Coronary artery (tissue), 2 donors: ENCODE measurements at places on chromosomes 16 and 17.
A peak's percentile ranks its signal among the peaks of the same experiment; 100 is the strongest.

DNA sequence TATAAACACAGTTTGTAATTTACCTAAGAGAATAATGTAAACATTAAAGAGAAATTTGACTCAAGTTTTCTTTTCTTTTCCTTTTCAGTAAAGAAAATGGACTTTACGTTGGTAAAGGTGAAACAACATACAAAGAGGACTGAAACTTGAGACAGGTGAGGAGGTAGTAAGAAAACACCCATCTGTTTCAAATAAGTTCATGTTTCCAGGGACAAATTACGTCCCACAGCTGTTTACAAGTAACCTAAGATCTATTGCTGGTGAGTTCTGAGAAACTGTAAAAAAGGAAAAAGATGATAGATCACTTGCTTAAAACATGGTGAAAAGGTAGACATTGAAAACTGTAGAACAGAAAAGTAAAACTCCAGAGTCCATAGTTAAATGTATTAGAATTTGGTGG, 4.8 kb upstream of the ABCA5 start:
- no peak for DNase-seq

GRCh38 chr17:31318298-31318801, 3.1 kb downstream of the EVI2A start:
- no peak for DNase-seq

DNA sequence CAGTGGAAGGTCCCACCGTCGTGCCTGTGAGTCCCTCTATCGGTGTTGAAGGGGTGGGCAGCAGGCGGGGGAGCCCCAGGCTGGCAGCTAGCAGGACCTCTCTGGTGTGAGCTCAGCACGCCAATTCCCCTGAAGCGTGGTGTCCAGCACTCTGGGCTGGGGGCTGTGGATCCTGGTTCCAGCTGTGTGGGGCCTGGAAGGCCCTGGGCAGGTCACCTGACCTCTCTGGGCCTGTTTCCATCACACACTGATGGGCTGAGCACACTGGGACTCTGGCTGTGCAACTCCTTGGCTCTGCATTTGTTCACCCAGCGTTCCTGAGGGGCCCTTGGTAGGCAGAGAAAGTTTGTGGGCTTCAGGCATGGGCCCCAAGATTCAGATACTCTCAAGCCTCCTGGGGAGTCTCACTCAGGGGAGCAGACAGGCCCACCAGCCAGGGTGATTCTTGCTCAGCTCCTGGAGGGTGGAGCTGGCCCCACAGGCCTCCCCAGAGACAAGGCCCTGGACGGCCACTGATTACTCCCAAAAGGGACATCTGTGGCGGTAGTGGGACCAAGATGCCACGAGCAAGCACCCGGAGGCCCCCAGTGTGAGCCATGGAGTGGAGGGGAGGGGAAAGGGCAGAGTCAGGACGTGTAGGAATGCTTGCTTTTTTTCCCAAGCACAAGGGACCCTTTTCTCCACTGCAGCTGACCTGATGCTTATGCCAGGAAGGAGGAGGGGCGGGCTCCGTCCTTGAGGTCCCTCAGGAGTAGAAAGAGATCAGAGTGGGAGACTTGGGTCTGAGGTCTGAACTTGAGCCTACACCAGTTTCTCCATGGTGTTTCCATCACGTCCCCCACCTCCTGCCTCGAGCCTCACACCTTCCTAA, 8.5 kb downstream of the SCGB1C2 start:
- no peak for DNase-seq

DNA sequence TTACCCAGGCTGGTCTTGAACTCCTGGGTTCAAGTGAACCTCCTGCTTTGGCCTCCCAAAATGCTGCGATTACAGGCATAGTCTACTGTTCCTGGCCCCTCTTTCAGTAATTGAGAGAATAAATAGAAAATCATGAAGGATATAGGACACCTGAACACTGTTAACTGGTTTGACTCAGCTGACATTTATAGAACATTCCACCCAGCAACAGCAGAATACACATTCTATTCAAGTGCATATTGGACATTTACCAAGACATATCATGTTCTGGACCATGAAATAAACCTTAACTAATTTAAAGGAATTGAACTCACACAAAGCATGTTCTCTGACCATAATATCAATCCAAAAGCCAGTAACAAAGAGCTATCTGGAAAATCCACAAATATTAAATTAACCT, 19.8 kb upstream of the BAIAP2 start:
- DNase-seq: no peak

DNA sequence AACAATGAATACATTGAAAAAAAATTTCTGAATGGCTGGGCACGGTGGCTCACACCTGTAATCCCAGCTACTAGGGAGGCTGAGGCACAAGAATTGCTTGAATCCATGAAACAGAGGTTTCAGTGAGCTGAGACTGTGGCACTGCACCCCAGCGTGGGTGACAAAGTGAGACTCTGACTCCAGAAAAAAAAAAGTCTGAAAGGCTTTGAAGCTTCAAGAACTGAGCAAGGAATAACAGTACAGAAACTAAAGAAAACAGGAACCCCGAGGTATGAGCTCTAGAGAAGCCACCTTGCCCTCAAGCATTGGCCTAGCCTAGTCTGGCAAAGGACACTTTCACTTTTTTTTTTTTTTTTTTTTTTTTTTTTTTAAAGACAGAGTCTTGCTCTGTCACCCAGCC, 45.0 kb downstream of the TEX2 start:
- no peak for DNase-seq

DNA sequence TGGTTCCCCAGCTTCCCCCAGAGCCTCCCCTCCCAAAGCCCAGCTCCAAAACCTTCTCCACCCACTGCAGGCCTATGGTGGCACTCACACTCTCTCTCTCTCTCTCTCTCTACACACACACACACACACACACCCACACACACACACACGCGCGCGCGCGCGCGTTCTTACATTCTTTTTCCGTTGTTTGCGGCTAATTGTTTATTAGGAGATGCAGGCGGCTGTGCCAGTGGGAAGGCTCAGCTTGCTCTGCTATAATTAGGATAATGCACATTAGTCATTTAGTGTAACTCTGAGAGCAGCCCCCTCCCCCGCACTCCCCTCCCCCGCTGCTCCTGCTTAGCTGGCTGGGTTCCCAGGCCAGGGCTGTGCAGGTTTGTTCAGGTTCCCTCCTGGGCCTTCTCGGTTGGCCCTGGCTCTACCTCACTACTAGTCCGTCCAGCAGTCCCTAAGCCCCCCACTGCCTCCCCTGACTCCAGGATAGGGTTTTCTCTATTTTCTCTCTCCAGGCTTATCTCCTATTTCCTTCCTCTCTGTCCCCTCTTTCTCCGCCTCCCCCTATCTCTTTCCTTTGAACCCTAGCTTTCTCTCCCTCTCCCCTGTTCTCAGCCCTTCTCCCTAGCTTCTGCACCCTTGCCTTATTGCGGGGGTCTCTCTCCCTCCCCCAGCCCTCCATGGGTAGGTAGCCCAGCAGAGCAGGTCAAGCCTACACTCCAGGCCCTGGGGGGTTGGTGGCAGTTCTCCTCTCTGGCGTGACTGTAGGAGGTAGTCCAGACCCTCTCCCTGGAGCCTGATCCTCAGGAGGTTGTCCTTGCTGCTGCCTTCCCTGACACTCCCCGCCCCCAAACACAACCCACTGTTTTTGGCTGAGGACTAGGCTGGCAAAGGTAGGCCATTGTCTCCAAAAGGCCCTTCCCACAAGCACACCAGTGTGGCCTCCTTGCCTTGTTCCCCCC, 34.0 kb downstream of the TMEM132E start:
- no peak for DNase-seq

- DNase-seq: no peak
These were observed 282.3 kb upstream of the TNRC6C start for GRCh38 chr17:77676237-77676661.

DNA sequence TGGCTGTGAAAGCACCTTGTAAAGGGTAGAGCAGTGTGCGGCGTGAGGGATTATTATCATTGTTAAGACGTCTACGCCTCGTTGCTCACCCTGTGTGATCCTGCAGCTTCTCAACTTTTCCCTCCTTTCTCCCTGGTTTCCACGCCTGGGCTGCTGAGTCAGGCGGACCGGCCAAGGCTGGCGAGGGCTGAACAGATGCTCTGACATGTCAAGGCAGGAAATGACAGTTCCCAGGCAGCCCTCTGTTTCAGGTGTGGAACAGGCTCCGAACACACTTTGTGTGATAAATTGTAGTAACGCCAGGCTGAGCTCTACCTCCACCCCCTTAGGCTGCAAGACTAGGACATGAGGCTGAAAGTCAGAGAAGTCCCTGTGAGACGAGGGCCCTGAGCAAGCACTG, 46.0 kb upstream of the TBX2 start:
- DNase-seq: no peak

DNA sequence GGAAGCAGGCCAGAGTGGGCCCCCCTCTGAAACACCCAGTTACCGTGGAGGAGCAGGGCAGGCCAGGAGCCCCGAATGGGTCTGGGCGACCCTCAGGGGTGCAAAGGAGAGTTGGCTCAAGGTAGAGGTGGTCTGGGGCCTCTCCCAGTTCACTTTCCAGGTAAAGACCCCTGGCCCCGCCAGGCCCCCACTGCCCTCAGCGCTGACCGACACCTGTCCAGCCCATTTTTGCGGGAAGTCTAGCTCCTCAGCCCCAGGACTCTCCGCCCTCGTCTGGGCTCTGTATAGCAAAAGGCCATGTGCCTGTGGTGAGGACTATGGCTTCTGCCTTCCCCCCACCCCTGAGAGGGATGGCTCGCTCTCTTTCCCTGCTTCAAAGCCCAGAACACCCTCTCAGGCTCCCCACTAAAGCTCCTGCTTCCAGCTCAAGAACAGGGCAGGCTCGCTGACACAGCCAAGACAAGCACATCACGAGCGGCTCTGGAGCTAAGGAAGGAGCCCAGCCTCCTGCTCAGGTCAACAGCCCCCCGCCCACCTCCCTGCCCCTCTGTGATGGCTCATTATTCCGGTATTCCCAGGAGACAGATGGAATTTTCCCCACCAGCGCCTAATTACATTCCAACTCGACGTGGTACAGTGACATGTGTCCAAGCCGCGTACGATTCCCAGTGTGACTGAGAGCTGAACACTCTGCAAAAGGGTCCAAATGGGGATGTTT, 59.4 kb downstream of the RTN4RL1 start:
- no peak for DNase-seq

- DNase-seq: no peak
These were observed 2.0 kb downstream of the SLC46A1 start for GRCh38 chr17:28404007-28404406.

DNA sequence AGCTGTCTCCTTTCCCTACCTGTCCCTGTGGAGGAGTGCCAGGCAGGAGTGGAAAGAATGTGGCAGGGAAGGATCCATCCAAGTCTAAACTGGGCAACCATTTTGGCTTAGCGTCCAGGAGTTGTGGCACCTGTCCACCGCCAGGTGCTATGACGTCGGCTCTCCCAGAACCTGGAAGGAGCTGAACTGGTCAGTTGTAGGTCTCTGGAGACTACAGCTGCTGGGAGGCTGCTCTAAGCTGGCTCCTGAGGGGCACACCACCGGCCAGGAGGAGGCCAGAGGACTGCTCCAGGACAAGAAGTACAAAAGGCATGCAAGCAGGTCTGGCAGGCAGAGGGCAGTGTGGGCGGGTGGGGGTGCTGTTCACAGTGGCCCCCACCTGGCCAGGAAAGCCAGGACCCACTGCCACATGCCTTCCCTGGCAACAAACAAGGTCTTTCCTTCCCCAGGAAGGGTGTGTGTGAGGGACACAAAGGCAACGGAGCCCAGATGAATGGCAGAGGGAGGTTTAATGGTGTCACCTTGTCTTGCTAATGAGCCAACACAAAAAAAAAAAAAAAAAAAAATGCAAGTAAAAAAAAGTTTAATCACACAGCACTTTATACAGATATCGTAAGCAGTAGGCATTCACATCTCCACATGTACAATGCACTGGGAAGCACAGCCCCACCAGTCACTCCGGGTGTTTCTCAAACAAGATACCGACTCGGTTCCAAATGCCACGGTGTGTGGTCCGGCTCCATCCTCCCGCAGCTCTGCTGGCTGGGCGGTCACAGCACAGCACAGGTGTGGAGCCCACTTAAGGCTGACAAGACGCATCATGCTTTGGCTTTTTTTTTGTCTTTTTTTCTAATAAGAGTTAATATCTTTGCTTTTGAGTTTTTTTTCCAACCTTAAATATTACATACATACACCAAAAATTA, 4.8 kb downstream of the SPHK1 start:
- no peak for DNase-seq

DNA sequence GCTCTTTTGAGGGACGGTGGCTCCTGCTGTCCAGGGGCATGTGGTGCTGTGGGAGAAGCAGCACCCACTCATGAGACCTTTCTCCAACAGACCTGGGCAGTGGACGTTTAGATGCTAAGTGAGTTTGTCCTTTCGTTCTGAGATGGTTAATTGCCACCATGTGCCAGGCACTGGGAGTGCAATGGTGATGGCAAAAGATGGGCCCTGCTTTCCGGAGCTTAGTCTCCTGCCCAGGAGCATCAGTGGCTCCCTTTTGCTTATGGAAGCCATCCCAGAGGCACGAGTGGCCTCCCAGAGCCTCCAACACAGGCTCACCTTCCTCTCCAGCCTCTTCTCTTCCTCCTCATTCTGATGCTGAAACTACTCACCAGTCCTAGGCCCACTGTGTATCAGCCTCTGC, 28.4 kb downstream of the CASKIN2 start:
- no peak for DNase-seq

- DNase-seq: no peak
These were observed 54.2 kb downstream of the LDHD start for GRCh38 chr16:75062135-75062975.

DNA sequence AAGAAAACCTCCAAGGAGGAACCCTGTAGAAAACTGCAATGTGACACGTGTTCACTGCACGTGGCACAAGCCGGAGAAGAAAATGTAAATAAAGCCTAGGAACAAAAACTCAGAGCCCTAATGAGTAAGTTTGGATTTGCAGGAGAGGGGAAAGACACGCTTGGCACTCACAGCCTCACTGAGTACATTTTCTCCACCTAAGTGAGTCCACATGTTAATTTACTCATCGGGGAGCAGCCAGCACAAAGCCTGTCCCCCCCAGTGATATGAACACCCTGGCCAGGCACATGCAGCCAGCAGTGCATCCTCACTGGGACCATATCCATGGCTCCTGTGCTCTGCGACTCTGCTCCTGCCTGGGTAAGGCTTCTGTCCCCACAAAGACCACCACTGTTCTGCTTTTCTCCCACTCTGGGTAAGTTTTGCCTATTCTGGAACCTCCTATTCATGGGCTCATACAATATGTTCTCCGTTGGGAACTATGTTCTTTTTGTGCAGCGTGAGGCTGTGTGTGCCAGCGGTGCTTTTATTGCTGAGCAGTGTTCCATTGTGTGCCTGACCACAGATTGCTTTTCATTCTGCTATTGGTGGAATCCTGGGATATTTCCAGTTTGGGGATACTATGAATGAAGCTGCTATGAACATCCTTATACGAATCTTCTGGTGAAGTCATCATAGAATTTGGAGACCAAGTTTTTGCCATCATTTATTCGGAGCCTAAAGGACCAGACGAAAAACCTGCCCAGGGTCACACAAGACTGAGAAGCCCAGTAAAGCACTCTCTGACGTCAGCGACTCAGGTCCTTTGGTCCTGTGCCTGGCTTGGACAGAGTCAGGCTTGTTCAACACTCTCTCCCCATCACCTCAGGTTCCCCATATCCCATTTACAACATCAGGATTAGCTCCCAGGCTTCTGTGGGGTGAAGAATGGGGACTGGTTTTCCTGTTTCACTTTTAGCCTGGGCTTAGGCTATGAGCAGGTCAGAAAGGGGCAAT, 53.3 kb downstream of the RNF112 start:
- DNase-seq: peak; percentile 66

GRCh38 chr16:67086822-67087221, 22.9 kb upstream of the PHAF1 start:
- no peak for DNase-seq
